Omental fat pad (tissue), 4 donors: ENCODE measurements at places on chromosomes 6 and 20.

GRCh38 chr20:35546127-35546526 is 4.2 kb downstream of the ERGIC3 start:
- no peak for DNase-seq

DNA sequence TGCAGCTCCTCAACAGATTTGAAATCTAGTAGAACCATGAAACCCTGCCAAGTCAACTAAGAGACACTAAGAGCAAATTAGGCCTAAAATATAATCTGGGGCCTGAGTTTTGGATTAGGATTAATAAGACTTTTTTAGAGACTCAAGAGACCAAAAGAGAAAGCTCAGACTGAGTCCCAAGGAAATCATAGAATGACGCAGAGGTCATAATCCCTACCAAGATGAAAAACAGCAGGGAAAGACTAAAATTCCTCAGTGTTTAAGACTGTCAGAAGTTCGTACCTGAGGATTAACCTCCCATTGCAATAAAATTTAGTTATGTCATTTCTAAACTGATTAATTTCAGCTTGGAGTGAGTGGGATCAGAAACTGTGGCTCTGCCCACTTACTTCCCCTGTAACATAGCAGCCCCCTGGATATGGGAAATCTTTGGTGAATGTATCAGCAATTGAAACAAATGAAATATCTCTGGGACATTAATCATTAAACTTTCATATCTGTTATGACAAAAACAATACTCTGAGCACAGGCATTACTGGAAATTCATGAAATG is 200.3 kb downstream of the EDN1 start:
- no peak for DNase-seq

- no peak for DNase-seq
These were observed 6.3 kb upstream of the FAM210B start for GRCh38 chr20:56352345-56353055.

DNA sequence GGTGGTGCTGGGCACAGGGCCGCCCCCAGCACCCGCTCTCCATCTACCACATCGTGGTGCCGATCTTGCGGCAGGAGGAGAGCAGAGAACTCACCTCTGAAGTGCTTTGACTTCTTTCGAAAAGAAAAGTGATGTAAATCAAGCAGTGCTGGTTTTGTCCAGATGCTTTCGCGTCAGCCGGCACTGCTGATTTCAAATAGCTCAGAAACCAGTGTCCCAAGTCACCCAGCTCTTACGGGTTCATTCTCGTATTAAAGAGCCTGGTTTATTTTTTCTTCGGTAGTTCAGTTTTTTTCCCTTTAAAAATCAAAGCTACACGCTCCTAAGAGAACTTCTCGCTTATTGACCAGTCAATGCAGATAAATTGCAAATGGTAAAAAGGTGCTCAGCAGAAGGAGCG is 32.1 kb downstream of the MYT1 start:
- no peak for DNase-seq

DNA sequence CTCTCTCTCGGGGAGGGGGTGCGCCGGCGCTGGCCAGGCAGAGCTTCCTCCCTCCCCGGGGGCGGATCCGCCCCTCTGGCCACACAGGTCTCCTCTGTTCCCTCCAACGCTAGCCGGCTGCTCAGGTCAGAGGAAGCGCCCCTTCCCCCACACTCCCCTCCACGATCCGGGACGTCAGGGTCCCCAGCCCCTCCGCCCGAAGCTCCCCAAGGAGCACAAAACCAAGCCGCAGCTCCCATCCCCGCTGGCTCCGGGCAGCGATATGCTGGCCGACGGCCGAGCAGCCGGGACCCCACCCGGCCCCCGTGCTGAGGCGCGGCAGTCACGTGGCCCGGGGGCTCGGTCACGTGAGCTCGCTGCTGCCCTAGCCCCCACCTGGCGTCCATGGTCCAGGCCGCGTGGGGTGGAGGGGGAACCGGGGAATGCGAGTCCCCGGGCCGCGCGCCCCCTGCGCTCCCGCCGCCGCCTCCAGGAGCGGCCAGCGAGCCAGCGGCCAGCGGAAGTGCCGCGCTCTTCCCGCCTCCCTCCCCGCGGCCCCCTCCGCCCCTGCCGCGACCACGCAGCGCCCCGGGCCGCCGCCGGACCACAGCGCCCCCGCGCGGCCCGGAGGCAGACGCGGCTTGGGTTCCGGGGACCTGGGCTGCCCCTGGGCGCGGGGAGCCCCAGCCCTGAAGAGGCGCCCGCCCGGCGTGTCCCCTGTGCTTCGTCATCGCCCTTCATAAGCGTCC is at the start of gene SLC35B2:
Gene SLC35B2 (minus strand): TSS at position 504 of the 728 bp plus-strand sequence. CDS start 118 bp downstream, at position 386.
- DNase-seq = no peak

GRCh38 chr6:15744818-15745402 is 82.1 kb upstream of the DTNBP1 start:
- no peak for DNase-seq

- no peak for DNase-seq
These were observed 425 bp downstream of the FOXA2 start for GRCh38 chr20:22583773-22584521.

- no peak for DNase-seq
These were observed 57.1 kb downstream of the KIZ start for GRCh38 chr20:21182832-21183563.

DNA sequence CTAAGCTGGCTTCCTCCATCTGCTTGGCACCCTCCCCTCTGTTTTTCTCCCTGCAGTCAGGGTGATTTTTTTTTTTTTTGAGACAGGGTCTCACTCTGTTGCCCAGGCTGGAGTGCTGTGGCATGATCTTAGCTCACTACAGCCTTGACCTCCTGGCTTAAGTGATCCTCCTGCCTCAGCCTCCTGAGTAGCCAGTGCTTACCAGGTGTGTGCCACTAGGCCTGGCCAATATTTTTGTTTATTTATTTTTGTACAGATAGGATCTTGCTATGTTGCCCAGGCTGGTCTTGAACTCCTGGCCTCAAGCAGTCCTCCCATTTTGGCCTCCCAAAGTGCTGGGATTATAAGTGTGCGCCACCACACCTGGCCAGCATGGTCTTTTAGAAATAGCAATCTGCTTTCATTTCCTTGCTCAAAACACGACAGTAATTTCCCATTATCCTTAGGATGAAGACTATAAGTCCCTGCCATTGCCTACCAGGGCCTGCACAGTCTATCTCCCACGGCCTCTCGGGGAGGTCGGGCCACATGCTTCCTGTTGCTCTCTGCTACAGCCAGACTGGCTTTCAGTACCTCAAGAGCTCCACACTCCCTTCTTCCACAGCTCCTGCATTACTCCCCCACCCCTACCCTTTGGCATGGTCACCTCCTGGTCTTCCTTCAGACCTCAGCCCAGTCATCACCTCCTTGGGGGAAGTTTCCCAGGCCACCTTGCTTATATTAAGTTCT is 11.1 kb upstream of the CD164 start:
- no peak for DNase-seq

- DNase-seq = no peak
These were observed 13.7 kb downstream of the PSMB9 start for GRCh38 chr6:32867554-32868256.

- DNase-seq = peak; percentile 58
These were observed 600 bp downstream of the XPO5 start for GRCh38 chr6:43575105-43575771.

GRCh38 chr20:51700809-51701285 is 67.3 kb downstream of the ATP9A start:
- DNase-seq = no peak

DNA sequence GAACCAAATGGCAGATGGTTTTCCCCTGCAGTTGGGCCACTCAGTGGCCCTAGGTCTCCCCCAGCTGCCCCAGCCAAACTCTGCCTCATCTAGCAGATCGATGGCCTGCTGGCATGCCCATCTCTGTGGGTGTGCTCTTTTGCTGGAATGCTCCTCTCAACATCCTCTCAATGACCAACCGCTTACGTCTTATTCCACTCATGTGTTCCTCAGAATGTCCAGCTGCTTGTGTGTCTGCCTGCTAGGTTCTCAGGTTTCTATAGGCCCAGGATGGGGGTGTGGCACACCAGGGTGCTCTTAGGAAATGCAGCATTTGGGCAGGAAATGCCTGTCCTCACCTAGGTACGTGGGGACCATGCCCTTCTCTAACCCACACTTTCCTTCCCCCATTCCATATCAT is 509.9 kb upstream of the SYNCRIP start:
- no peak for DNase-seq

DNA sequence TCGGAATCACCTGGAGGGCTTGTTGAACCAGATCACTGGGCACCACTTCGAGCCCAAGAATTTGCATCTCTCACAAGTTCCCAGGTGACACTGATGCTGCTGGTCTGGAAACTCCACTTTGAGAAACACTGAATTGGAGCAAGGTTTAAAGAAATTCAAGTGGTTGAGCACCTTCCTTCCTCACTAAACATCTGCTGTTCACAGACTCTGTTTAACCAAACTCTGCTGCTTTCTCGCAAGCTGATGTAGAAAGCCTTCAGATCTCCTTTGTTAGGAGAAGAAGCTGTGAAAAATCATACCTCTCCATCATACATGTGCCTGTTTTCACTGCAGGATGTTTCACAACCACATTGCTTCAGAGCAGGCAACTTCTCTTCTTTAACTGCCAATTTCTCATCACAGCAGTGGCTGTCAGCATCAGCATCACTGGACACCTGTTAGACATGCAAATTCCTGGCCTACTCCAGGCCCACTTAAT is 87.5 kb upstream of the TOP1 start:
- DNase-seq = no peak

DNA sequence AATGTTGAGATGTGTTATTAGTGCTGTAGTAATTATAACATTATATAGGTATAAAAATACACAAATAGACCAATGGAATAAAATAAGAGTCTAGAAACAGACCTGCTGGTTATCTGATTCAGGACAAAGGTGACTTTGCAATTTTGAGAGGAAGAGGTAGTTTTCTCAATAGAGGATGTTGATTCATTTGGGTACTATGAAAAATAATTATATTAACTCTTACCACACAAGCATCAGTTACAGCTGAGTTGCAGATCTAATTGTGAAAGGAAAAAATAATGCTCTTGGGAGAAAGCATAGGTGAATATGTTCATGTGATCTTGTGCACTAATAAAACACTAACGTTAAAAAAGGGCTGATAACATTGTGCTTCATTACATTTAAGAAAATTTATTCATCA is 103.0 kb downstream of the BCKDHB start:
- no peak for DNase-seq

DNA sequence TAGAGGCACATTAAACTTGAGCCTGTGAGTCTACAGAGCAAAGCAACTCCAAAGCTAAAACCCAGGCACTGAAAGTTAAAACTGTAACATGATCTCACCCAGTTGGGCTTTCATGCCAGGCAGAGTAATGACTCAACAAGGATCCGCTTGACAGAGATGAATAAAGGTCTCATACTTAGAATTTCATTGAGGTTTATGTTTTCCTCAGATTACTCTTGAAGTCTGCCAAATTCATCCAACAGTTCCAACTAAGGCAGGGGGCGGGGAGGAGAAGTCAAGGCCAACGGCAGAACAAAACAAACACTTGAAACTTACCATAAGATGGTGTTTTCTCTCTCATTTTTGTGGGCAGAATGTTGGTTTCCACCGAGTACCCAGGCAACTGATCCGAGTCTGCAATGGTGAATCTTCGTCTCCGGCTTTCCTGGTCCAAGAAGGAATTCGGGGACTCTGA is 54.0 kb upstream of the IPCEF1 start:
- no peak for DNase-seq

- DNase-seq = no peak
These were observed 8.7 kb downstream of the BFSP1 start for GRCh38 chr20:17522528-17522927.

DNA sequence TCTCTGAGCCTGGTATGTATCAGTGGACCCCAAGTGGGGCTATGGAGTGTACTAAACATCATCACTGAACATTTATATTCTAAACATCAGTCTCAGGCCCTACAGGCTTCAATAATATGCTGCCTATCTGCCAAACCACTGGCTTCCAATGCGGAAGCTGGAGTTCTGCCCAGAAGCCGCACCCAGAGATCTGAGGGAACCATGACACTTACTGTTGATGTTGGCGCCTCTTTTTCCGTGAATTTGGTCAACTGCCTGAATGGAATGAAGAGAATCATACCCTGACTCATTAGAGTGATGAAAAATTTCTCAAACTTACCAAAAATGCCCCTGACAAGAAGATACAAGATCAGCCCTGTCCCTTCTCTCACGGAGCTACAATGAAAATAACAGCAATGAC is 66.2 kb downstream of the SLC22A23 start:
- no peak for DNase-seq

- no peak for DNase-seq
These were observed 33.5 kb downstream of the DACT2 start for GRCh38 chr6:168286116-168286515.

- DNase-seq = no peak
These were observed 72.7 kb downstream of the QRSL1 start for GRCh38 chr6:106702046-106702445.

DNA sequence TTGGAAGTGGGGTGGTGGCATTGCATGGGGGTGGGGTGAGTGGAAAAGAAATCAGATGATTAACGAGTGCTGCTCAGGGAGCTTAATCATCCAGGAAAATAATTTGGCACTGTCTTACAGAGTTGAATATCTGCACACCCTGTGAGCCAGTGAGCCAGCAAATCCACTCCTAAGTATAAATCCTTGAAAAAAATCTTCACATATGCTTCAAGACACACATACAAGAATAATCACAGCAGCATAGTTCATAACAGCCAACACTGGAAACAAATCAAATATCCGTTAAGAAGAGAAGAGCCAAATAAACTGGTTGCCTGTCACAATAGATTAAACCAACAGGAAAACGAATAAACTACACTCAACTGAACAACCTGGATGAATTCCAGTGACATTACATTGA is 62.8 kb downstream of the SAMD3 start:
- no peak for DNase-seq

GRCh38 chr20:50281831-50282591 is 91.4 kb downstream of the CEBPB start:
- DNase-seq = no peak

DNA sequence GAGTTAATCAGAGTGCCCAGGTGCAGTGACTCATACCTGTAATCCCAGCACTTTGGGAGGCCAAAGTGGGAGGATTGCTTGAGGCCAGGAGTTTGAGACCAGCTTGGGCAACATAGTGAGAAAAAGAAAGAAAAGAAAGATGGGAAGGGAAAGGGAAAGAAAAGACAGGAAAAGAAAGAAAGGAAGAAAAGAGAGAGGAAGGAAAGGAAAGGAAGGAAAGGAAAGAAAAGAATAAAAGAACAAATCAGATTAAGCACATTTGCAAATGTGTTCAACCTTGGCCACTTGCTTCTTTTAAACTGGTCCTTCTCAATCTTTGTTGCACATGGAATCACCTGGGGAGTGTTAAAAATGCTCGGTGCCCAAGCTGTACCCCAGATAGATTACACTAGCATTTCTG is 28.0 kb downstream of the NR2E1 start:
- no peak for DNase-seq

- DNase-seq = no peak
These were observed 1.3 kb downstream of the SUPT3H start for GRCh38 chr6:45376310-45377042.
